T-helper 2 cell treated with Interferon-gamma antibody and Interleukin-4, amounts not matched to agents 5 μg/mL and 100 μg/mL, for 36 hours (primary cell): ENCODE measurements at places on chromosomes 2 and 18.

DNA sequence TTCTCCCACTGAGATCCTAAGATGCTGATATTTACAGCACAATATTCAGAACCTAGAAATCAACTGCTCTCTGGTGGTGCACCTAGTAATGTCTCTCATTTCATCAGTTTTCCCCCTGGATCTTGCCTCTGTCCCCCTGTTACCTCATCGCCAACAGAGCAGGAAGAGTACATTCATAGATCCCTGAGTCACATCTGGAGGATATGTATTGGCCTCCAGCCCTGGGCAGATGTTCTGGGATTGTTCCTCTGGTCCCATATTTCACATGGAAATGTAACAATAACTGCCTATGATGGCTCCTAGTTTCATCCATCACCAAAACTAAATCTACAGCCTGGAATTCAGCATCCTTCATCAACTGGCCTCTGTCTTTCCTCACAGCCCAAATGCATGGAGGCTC is 278.8 kb upstream of the SLC14A2 start:
- no peak for DNase-seq

DNA sequence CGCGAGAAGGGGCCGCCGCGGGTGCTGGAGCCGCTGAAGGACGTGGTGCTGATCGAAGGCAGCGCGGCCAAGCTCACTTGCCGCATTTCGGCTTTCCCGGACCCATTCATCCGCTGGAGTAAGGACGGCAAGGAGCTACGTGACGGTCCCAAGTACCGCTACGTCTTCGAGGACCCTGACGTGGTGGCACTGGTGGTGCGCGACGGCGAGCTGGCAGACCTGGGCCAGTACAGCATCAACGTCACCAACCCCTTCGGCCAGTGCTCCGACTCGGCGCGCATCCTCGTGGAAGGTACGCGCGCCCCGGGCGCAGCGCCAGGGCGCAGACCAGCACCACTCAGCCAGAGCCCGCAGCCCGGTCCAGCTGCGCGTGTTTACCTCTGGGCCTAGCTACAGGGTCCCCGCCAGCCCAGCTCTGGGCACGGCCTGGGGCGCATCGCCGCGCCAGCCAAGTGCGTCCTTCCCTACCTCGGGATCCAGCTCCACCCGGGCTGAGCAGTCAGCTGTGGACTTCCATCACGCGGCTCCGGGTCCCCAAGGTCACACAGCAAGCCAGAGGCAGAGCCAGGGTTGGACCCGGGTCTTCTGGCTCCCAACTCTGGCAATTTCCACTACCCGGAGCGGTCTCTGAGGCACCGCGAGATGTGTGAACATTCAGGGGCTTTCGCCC is 1.7 kb upstream of the GMPPA start:
- DNase-seq: no peak

GRCh38 chr2:169114056-169114455 is 44.7 kb downstream of the DHRS9 start:
- no peak for DNase-seq

DNA sequence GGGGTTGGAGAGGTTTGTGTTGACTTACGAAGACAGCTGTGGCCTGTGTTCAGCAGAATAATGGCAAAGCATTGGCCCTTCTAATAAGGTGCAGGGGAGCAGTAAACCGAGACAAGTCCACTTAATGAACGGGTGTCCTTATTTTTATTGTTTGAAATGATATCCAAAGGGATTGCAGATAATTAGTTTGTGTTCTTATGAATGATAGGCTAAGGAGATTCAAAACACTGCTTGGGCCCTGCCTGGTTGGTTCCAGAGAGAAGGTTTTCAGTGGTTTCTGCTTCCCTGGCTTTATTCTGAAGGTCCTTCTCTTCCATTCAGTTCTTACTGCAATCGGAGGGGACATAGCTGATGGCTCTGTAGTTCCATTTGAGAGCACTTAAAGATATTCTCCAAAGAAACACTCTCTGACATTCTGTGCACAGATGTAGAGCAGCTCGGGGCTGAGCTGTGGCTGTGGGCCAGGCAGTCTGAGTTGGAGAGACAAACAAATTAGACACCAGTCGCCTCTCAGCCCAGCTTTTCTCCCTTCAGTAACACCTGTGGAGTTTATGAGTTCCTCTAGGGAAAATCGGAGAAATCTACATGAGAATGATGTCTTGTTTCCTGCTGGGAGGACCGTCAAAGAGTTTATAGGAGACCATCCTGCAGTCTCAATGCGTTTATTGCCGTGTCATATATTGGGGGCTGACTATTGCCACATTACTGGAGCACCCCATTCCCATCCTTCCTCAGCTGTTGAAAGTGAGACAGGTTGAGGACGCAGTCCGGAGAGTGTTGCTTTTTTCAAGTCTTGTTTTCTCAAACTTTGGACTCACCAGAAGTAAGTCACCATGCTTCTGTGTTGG is 6.5 kb downstream of the GREB1 start:
- DNase-seq: no peak

DNA sequence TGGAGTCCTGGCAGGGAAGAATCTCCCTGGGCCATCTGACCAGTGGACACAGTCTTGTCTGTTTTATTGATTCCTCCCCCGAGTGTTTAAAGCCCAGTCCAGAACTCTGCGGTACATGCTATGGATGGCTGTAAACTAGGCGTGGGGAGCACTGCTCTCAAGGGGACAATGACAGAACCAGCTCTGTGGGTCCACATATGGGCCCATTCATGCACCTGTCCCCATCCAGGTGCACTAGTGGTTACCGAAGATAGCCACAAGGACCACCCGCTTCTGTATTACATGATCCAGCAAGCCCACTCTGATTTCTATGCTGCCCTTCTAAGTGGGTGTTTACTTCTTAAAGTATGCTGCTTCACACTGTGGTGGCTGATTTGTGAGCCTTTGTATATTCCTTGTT is 21.0 kb downstream of the CHST10 start:
- DNase-seq: no peak

DNA sequence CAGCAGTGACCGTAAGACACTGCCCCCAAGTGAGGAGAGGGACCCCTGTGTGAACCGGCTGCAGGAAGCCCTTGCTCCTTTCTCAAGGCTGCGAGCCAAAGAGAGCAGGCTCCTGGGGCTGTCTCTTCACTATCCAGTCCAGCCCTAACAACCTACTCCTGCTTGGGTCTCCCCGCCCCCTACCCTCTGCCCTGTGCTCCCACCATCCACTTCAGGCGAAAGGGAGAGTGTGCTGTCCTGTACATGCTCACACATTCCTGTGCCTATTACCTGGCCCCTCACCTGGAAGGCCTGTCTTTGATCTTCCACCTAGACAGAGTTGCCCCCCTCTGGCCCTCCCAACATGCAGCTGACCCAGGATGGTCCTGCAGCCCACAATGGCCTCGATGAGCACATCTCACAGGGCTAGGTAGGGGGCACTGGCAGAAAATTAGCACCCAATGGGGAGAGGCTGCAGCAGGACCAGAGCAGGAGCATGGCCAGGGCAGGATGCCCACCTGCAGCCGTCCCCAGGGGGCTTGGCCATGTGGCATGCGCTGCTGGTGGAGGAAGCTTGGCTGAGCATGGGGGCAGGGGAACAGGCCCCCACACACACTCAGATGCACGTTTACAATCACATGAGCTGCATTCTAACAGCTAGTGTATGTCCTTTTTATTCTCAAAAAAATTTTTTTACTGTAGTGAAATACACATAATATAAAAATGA is 93.5 kb downstream of the POLR1A start:
- no peak for DNase-seq

GRCh38 chr2:181456660-181457120 is 496 bp upstream of the ITGA4 start:
- DNase-seq: peak; percentile 74
